GM10248 (cell line): ENCODE measurements at places on chromosomes 13 and 19.

DNA sequence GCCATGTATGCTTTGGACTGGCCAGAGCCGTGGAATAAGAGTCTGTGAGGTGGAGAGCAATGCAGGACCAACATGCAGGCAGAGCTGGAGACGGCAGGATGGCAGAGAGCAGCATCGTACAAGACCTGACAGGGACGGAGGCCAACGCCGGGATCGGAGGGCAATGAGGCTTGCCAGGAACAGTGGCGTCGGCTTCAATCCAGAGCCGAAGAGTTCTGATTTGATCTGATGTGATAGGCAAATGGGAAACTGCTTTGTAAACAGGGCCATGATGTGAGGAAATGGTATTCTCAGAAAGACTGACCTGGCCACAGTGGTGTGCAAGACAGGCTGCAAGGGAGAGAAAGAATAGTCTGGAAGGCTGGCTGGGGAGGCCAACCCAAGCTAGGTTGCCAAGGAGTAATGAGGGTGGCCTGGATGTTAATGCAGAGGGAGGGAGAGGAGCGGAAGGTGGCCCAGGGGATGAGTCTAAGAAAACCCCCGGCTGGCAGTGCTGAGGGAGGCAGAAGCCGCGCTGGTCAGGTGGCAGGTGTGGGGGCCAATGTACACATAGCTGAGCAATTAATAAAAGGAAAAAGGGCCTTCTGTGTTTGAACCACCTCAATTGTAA lies 26.7 kb downstream of the RCBTB2 start:
- no peak for DNase-seq

DNA sequence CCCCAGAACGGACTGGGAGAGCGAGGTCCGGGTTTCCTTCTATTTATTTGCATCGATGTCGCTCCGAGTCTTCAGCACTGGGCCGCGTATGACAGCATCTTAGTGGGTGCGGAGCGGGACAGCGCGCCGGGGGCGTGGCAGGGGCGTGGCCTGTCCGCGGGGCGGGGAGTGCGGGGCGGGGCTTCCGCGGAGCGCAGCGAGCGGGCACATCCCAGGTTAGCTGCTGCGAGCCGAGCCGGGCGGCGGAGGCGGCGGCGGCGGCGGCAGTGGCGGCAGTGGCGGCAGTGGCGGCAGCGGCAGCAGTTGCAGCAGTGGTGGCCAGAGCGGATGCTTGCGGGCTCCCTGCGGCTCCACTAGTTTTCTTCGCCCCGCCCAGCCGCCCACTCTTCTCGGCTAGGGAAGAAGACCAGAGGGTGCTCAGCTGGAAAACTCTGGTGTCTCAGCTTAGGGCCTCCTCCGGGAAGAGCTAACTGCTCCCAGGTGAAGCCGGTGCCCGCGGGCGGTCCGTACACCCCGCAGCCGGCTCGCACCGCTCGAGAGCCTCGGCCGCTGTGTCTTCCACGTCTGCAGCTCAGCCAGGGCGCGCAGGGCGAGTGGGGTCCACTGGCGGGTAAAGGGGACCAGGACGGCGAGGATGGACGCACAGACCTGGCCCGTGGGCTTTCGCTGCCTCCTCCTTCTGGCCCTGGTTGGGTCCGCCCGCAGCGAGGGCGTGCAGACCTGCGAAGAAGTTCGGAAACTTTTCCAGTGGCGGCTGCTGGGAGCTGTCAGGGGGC lies at the start of gene GPC5:
TSS of gene GPC5 (plus strand) at position 209 of the 776 bp plus-strand sequence.
- peak; percentile 91 for DNase-seq

DNA sequence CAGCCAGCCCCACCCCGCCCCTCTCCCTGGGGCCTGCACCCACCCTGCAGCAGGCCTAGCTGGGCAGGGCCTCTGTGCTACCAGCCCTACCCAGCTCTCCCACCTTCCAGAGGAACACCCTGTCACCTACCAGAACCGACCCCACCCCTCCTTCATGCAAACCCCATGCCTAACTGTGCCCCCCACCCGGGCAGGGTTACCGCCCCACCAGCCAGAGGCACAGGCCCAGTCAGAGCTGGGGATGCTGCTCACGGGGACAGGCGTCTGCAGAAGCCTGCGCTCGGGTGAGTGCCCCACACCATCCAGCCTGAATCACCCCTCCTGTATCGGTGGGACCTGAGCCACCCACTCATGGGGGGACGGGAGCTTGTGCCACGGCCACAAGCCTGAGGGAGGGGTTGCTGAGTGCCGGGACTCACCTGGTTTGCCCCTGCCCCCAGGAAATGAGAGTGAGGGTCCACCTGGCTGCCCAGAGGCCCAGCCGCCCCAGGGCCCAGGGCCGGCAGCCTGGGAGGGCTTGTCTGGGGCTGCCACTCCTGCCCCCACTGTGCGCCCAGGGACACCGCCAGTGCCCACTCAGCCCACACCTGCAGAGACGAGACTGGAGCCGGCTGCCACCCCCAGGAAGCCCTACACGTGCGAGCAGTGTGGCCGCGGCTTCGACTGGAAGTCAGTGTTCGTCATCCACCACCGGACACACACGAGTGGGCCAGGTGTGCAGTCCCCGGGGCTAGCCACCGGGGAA lies 3.8 kb downstream of the ZNF446 start:
- no peak for DNase-seq

- DNase-seq = no peak
These were observed 1120.7 kb downstream of the DIAPH3 start for GRCh38 chr13:59043016-59043415.

DNA sequence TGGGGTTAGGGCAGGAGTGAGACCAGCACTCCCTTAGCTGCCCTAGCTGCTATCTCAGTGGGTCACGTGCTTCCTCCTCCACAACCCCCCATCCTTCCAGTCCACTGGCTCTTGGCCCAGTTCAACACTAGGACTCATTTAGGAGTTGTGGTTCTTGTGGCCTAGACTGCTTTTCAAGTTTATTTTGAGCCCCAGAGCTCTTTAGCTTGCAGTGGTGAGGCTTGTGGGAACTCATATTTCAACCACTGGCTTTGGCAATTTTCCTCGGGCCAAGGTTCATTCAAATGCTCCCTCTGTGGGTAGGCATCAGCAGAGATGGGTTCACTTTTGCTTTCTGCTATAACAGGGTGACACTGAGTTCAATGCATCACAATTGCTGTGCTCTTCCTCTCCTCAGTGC lies 436.2 kb upstream of the SLITRK5 start:
- DNase-seq = no peak

GRCh38 chr13:24149246-24150032 lies 11.1 kb upstream of the SPATA13 start:
- no peak for DNase-seq

GRCh38 chr19:51479531-51480331 lies 1.4 kb downstream of the CEACAM18 start:
- DNase-seq = no peak

- DNase-seq = no peak
These were observed 17.8 kb downstream of the BIVM start for GRCh38 chr13:102816708-102817107.

DNA sequence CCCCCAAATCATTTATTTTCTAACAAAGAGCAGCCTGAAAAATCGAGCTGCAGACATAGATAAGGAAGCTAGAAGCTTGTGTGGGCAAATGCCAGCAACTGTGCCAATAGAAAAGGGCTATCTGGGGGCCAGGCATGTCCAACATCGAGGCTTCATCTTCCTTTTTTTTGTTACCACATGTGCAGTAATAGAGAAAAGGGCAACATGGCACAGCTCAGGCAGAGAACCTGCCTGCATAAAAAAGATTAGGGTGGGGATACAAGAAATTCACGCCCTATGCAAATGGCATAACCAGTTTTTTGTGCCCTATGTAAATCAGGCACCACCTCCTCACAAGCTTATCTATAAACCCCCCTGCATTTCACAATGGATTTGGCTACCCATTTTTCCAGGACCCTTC lies 60.4 kb upstream of the ABCC4 start:
- DNase-seq = no peak

DNA sequence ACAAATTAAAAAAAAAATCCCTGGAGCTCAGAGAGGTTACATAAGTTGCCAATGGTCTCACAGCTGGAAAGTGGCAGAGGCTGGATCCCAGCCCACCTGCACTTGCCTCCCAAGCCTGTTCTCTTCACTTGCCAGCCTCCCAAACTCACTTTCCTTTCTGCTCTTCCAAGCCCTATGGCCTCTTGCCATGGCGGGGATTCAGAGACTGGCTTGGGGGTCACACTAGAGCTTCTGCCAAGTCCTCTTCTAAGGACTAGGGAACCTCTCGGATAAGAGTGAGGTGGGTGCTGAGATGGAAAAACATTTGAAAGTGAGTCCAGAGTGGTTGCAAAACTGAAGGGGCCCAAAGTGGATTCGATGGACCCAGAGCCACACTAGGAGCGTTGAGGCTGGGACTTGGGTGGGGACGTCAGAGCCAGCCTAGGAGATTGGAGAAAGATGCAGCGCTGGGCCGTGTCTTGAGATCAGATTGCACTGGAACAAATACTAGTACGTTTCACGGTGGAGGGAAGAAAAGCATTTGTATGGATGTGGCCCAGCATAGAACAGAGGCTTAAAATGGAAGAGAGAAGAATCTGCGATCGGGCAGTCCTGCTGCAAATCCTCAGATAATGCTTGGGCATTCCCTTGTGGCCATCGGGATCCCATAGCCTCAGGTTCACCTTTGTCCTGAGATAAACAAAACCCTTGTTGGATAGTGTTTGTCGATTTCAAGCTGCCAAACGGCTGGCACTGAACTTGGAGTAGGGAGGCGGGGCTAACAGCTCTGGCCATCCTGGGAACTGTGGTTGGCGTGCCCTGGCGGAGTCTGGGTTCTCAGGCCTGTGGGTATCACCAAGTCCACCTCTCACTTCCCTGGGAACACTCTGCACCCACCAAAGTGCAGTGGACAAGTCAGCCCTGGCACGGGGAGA lies 84.8 kb downstream of the ING1 start:
- no peak for DNase-seq

DNA sequence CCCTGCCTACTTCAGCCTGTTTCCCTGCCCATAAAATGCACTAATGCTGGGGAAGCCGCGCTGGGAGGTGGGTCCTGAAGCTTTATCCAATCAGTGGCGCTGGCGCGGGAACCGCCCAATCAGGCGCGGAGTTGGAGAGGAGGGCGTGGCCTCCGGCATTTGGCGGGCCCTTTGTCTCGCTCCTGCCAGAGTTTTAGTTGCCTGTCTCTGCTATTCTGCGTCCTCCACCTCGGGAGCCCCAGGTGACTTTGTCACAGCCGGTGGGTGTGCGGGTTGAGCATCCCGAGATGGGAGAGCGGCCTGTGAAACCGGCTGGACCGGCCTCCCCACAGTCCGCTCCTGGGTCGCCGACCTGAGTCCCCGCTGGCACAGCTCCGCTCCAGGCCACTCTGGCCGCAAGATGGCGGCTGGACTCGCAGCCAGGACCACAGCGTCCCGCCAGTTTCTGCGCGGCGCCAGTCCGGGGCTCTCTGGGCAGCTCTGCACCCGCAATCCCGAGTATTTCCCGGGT lies 30.7 kb upstream of the ZNF429 start:
- peak; percentile 76 for DNase-seq

- no peak for DNase-seq
These were observed 768.6 kb downstream of the UQCRFS1 start for GRCh38 chr19:28444362-28444761.

GRCh38 chr13:32745509-32745908 lies 159.3 kb downstream of the PDS5B start:
- no peak for DNase-seq

- DNase-seq = peak; percentile 73
These were observed 14.4 kb downstream of the CCDC124 start for GRCh38 chr19:17946965-17947784.

DNA sequence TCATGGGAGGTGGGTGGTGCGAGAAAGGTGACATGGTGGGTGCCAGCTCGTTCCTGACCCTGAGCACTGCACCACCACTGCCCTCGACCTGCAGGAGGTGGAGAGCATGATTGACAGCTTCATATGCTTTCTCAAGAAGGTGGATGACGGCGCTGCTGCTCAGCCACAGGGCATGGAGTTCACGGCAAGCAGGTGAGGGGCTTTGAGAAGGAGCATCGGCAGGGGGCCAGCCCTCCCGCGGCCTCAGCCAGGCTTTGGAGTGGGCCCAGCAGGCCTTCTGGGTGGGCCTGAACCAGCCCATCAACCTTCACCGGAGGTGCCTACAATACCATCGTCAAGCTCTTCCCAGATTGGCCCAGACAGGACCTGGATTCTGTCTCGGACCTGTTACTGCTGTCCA lies 18.9 kb upstream of the ZNF14 start:
- no peak for DNase-seq

DNA sequence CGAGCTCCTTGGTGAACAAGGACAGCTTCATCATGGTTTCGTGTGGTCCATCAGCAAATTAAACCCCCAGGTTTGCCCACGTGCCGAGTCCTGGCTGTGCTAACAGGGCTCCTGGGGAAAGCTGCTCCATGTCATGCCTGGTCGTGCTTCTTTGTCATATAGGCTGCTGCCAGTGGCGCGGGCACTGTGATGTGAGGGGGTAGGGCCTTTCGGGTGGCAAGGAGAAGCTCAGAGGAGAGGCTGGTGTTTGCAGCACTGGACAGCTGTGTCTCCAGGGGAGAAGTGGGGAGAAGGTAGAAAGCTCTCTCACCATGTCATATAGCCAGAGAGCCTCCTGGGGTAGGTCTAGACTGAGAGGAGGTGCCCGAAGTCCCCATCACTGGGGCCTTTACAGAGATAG lies 13.3 kb downstream of the VSTM2B start:
- DNase-seq = no peak

DNA sequence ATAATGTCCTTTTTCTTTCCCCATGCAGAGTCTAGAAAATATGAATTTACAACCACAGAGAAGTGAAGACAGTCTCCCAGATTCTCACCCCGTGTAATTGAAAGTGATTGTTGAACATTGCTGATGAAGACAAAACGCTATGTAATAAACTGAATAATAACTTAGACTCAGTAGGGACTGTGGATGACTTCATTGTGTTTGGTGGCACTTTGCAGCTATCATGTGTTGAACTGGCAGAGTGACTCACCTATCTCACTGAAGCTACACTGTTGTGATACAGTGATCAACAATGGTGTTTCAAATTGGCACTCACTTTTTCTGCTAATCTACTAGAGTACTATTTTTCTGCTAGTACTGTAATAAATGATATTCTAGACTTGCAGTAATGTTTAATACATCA lies 261.3 kb downstream of the DACH1 start:
- no peak for DNase-seq

DNA sequence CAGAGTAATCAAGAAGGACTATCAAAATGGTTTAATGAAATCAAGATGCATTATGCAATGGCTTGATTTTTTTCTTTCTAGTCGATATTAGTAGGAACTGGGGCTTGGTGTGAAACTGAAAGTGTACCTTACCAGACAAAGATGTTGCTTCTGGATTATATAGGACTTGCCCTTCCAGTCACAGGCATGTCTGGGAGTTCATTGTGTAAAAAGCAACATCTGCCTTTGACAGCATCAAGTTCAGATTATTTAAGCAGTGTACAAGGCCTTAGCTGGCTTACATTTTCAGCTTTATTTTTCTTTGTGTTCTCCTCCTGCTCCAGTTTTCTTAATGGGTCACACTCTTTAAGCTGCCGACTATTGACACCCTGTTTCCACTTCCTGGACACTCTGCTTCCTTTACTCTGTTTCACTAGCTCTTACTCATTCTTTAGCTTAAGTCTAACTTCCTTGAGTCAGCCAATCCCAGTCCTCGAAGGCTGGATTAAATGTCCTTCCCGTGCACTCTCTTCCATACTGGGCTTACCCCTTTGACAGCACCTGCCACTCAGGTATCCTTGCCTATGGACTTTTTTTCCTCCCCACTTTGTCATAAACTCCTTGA lies 29.4 kb upstream of the OLFM4 start:
- no peak for DNase-seq
